Fibroblast of skin of scalp (primary cell): ENCODE measurements at places on chromosomes 16 and 17.

GRCh38 chr16:72241930-72242329, 70.0 kb upstream of the PMFBP1 start:
- peak; percentile 69 for DNase-seq

GRCh38 chr16:19588661-19589060, 33.2 kb downstream of the VPS35L start:
- DNase-seq = no peak

DNA sequence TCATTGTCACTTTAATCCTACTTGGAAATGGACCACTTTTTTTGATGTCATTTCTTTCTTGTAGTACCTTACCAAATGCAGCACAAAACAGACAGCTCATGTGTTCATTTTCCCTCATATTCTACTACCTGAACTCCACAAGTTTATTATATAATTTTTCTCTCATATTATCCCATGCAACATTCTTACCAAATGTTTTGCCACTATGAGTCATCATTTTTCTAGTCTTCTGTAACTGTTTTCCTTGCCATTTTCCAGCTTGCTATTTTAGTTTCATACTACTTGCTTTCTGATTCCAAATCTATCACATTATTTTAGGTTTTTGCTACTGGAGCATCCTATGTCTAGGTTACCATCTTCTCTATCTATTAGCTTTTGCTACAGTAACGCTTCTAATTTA, 332.7 kb downstream of the ZFHX3 start:
- peak; percentile 42 for DNase-seq

GRCh38 chr17:8109661-8110455, 8.5 kb downstream of the ALOXE3 start:
- DNase-seq = no peak

DNA sequence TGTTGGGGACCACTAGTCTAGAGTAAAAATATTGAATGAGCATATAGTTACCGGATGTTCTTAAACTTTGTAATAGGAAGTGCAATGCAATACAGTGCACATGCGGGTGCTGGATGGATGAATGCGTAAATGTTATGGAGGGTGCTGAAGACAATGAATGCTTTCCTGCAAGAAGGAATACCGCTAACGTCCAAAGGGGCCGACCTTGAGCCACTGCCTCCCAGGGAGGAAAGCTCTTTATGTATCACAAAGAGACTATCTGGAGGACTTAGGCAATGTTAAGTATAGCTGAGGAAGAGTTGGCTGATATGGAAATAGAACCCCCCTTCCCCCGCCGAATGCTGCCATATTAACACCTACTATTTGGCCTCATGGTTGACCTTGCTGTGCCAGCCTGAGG, 27.5 kb upstream of the SHCBP1 start:
- no peak for DNase-seq

- no peak for DNase-seq
Observed at GRCh38 chr16:25079637-25080378, 31.7 kb upstream of the LCMT1 start.

- no peak for DNase-seq
Observed at GRCh38 chr16:57152096-57153093, 33.4 kb downstream of the PSME3IP1 start.

GRCh38 chr16:28149011-28149888, 62.5 kb downstream of the XPO6 start:
- DNase-seq = no peak

- no peak for DNase-seq
Observed at GRCh38 chr16:84753412-84754326, 53.9 kb downstream of the USP10 start.

DNA sequence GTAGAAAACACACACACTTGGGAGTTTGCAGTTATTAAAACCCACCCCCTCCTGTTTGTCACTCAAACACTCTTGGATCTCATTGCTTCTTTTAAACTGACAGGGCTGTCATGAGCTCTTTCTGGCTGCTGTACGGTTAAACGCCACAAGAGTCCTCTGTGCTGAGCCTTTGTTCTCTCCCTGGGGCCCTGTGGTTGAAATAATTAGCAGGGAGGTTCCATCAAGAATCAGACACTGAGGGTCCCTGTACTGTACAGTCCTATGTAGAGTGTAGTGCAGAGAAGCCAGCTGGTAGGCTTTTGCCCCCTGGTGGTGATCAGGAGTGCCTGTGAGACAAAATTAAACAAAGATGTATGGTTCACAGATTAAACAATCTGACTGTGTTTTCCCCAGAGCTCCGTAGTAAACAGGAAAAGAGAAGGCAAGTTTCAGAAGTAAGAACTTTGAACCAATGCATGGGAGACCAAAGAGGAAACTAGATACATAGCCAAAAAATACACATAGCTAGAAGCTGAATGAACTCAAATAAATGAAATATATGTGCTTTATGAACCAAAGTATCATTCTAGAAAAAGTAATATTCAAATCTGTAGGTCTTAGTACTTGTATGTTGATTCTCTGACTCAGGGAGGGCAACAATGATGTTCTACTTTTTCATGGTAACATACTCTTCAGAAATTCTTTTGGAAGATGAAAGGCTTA, 1.4 kb upstream of the SSH2 start:
- peak; percentile 84 for DNase-seq

- DNase-seq = peak; percentile 5
Observed at GRCh38 chr17:63930951-63931575, 1.1 kb downstream of the CD79B start.

- no peak for DNase-seq
Observed at GRCh38 chr17:70772761-70773160, 603.4 kb downstream of the KCNJ2 start.

DNA sequence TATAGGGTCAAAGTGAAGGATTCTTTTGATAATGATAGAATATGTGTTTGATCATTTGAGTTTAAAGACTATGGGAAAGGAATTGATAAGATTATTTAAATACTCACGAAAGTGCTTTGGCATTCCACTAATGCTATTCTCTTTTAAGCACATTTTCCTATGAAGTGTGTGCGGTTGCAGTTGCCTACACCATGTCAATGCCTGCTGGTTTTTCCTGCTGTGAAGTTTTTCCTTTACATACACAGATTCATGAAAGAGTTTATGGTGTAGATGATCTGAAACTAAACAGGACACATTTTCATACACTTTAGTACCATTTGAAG, 78.7 kb downstream of the VMP1 start:
- DNase-seq = no peak

GRCh38 chr16:20271893-20272292, 55.4 kb downstream of the GP2 start:
- DNase-seq = no peak

- DNase-seq = no peak
Observed at GRCh38 chr17:80191192-80191591, 21.4 kb downstream of the CARD14 start.

GRCh38 chr17:19670908-19671307, 22.4 kb downstream of the ALDH3A2 start:
- DNase-seq = no peak

GRCh38 chr16:18827890-18828289, 26.5 kb upstream of the ARL6IP1 start:
- DNase-seq = no peak

- no peak for DNase-seq
Observed at GRCh38 chr17:49525831-49526741, 31.0 kb downstream of the NGFR start.

- no peak for DNase-seq
Observed at GRCh38 chr16:58187665-58188421, 10.1 kb downstream of the CSNK2A2 start.

DNA sequence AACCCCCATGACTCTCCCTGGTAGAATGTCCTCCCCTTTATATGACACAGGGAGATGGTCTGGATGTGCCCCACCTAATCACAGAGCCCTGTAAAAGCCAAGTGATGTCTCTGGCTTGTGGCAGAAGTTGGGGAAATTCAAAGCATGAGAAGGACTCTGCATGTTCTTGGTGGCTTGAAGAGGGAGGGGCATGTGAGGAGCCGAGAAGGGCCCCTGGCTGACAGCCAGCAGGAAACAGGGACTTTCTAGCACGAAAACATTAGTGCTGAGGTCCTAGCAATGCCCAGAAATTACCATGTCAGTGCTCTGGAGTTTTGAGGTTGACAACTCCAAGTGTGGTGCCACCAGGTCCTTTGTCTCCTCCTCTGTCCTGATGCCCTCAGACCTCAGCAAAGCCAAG, 75.9 kb downstream of the USP22 start:
- DNase-seq = peak; percentile 34

GRCh38 chr16:81096715-81097208, 567 bp upstream of the GCSH start:
- no peak for DNase-seq

GRCh38 chr17:78779850-78780249, 2.2 kb downstream of the CYTH1 start:
- DNase-seq = no peak

- DNase-seq = no peak
Observed at GRCh38 chr17:59508999-59509625, 56.3 kb upstream of the DHX40 start.

- no peak for DNase-seq
Observed at GRCh38 chr17:55416470-55417052, 5.1 kb downstream of the MMD start.

DNA sequence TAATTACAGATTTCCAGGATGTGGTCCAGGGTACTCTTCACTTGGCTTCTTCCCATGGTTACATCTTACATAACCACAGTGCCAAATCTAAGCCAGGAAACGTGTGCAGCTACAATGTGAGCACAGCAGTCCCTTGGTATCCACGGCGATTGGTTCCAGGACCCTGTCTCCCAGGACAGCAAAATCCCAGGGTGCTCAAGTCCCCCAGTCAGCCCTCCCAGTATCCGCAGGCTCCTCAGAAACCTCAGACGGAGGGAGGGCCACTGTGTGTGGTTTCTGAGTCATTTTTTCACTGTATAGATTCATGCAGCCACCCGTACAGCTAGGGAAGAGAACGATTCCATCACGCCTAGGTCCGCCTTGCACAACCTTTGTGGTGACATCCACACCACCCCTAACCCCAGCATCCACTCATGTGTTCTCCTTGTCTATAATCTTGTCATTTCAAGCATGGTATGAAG, 11.1 kb upstream of the ATP2C2 start:
- DNase-seq = peak; percentile 57

DNA sequence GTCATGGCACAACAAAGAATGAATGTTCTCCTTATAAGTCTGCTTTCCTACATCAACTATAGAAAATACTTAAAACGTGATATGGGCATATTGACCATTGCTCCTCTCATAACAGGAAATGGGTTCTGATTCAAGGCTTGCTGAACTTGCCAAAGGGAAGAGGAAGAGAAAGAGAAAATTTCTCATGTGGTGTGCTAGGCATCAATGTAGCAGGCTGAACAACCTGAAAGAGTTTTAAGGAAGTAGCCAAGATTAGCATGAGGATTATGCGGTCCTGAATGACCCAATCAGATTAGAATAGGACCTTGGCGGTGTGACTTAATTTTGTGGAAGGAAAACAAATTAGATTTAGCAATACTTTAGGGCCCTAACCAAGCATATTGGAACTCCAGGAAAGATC, 617.7 kb upstream of the CDH11 start:
- DNase-seq = no peak

DNA sequence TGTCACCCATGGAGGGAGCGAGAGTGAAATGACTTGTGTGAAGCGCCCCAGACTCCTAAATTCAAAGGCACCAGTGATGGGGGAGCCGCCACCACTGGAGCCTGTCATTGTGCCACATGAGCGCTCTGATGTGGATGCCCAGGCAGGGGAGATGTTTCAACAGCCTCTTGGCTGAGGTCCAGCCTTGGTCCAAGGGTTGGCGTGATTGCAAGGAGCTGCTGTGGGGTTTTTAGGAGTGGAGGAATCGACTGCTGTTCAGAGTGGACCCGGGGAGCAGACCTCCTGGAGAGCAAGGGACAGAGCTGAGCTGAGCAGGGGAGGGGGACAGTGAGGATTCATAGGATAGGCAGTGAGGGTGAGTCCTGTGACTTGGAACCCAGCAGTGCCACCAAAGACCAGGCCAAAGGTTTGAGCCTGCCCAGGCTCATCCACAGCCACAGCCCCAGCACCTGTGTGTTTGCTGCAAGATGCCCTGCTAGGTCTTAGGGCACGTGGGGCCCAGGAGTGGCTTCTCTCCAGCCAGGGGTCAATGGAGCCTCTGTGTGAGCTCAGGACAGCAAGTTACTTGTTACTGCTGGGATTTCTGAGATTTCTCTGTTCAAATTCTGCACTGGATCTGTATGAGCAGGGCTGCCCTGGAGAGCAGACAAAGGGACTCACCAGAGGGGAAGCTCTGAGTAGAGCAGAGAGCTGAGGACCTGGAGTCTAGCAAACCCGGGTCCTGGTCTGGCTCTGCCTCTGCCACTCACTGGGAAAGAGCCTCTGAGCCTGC, 20.3 kb downstream of the RHBDL3 start:
- no peak for DNase-seq
